ENCODE measurements at places on chromosomes 16 and 17.

- no peak for DNase-seq
These were observed 10.4 kb downstream of the NFE2L1 start for GRCh38 chr17:48058393-48059124.

- peak; percentile 63 for DNase-seq
These were observed 14.6 kb upstream of the SBK1 start for GRCh38 chr16:28277537-28278388.

- no peak for DNase-seq
These were observed 36.3 kb downstream of the MYH3 start for GRCh38 chr17:10620823-10621222.

- no peak for DNase-seq
These were observed 791 bp downstream of the DNAI2 start for GRCh38 chr17:74274709-74275340.

- DNase-seq, result no peak
These were observed 20.4 kb upstream of the ZC3H18 start for GRCh38 chr16:88549671-88550245.

DNA sequence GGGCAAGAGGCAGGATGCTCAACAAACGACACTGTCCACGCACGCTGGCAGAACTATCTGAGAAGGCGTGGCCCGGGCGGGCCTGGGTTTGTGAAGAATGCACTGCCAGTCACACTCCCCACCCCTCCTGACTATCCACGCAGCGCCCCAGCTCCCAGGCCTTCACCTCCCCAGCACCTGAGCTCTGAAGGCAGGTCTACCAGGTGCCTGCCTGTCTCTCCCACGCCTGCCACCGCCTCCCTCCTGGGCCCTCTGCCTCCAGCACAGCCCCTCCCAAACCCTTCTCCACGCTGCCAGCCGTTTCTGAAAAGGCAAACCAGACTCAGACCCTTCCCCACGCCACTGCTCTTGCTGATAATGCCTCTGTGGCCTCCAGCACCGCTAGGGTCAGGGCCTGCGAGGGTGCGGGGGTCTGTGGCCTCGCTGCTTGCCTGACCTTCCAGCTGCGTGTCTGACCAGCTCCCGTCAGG, 11.6 kb downstream of the MYBBP1A start:
- DNase-seq, result no peak

GRCh38 chr17:74883241-74883745, 10.1 kb downstream of the FADS6 start:
- peak; percentile 20 for DNase-seq

- DNase-seq, result no peak
These were observed 29.9 kb downstream of the DCUN1D3 start for GRCh38 chr16:20870122-20870820.

Data from IMR-90 (cell line).